ENCODE measurements at places on chromosomes 16 and 17.
A peak's percentile ranks its signal among the peaks of the same experiment; 100 is the strongest.

DNA sequence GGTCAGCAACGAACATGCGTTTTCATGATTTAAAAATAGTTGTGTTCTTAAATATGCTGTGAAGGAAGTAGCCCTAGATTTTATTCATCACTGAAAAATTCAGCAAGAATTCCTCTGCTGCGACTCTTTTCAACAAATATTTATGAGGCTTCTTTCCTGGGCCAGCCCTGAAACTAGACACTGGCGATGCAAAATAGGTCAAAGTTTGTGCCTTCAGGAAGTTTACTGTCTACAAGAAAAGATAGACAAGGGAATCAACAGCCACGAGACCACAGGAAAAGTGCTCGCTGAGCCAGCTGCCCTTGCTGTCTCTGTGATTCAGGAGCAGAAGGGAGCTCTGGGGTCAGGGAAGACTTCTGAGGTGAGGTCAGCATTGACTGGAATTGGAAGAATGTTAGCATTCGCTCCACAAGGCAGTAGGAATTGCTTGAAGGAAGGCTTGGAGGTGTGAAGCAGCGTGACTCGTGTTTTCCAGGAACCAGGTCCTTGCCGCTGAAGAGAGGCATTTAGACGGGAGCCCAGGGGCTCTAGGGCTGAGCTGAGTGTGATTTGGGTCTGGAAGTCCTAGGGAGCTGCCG, 1.9 kb upstream of the RPL26 start:
- peak; percentile 82 for DNase-seq

GRCh38 chr17:73379826-73380225, 68.0 kb upstream of the CDC42EP4 start:
- DNase-seq = no peak

DNA sequence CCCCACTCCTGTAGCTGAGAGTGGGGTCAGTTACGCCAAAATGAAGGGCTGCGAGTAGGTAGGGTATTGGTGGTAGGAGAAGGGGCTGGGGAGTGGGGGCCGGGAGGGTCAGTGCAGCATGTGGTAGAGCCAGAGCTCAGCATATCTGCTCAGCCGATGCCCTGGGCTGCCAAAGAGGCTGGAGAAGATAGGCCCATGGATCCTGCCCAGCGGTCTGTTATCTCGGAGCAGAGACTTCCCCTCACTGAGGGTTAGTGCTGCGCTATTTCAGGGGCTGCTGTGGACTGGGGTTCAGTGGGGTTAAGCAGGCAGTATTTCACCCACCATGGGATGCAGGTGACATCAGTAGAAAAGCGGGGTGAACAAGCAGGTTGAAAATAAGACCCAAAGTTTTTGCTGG, 19.7 kb downstream of the RHBDL3 start:
- no peak for DNase-seq

DNA sequence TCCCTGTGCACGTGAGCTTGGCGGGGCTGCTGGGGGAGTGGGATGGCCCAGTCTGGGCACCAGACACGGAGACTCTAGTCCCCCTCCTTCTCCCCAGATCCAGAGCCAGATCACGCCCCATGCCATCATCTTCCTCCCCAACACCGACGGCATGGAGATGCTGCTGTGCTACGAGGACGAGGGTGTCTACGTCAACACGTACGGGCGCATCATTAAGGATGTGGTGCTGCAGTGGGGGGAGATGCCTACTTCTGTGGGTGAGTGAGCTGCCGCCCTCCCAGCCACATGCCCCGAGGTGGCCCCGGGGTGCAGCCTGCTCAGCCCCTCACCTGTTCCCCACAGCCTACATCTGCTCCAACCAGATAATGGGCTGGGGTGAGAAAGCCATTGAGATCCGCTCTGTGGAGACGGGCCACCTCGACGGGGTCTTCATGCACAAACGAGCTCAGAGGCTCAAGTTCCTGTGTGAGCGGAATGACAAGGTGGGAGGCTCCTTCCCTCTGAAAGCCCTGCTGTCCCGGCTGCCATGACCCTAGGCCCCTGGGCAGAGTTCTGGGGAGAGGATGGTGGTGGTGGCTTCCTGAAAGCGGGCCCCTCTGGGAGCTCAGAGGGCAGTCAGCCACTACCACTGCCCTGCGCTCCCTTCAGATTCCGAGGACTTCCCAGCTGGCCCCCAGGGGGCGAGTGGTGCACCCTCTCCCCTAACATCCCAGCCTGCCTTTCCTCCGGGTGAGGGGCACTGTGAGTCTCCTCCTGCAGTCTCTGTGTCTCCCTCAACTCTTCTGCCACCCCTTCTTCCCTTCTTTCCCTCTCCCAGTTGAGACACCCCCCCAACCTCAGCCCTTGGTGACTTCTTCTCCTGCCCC, 2.8 kb upstream of the C17orf107 start:
- no peak for DNase-seq

GRCh38 chr16:1485847-1486496, 2.8 kb downstream of the PTX4 start:
- DNase-seq = no peak

GRCh38 chr17:82092094-82092586, 5.9 kb downstream of the FASN start:
- no peak for DNase-seq

- DNase-seq = no peak
Measured at GRCh38 chr16:54275956-54276355, 10.6 kb downstream of the IRX3 start.

DNA sequence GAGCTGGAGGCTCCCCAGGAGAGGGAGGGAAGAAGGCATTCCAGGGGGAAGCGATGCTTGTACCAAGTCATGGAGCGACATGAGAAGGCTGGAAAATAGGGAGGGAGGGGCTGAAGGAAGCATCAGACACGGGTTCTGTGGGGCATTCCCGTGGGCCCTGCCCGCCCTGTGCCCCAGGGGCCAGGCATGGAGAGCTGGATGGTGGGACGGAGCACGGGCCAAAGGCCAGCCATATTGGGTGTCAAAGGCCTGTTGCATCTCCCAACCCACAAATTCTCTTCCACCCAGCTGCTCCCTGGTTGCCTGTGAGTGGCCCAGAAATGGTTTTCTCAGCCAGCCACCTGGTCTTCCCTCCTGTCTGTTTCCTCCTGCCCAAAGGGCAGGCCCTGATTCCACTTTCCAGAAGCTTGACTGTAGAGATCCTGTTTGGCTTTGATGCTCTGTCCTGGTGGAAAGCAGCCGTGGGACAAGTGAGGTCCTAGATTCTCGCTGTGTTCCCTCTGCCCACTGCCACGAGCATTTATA, 3.2 kb downstream of the CDR2L start:
- DNase-seq = no peak

DNA sequence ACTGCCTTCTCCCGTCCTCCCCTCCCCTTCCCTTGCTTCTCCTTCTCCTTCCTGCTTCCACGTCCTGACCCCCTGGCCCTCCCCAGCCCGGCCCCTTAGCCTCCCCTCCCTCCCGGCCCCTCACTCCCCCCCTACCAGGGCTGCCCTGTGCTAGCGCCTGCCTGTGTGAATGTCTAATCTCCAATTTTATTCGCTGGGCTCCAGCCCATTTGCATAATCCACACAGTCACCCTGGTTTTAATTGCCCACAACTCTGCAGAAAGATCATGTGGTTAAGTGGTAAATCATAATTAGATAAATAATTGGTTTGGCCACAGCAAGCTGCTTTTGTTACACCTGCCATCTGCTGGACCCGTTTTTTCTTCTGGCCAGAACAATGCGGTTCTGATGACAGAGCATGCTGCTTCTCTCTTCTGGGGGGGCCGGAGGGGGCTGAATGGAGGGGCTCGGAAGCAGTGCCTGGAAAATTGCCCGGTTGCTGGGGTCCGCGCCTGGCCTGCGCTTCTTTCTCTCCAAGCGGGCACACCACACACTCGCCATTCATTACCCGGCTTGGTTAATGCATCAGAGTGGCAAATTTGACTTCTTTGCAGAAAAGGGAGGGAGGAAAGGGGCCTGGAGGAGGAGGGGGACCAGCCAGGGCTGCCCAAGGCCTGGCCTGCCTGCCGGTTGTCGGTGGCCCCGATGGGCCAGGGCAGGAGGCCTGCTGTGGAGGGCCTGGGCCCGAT, 19.5 kb upstream of the GSE1 start:
- no peak for DNase-seq

DNA sequence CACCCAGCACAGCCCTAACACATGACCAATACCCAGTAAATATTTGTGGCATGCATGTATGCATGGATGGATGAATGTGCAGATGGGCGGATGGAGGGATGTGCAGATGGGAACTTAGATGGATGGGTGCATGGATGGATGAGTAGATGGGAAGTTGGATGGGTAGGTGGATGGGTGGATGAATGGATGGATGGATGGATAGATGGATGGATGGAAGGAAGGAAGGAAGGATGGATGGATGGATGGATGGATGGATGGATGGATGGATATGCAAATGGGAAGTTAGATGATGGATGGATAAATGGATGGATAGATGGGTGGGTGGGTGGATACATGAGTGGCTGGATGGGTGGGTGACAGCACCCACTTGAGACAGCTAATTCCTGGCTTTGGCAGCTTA, 193.2 kb upstream of the TNRC6C start:
- DNase-seq = no peak

GRCh38 chr16:89314357-89314756, 96.9 kb downstream of the ZNF778 start:
- DNase-seq = no peak

- DNase-seq = no peak
Measured at GRCh38 chr17:66829883-66830282, 5.0 kb upstream of the CACNG5 start.

DNA sequence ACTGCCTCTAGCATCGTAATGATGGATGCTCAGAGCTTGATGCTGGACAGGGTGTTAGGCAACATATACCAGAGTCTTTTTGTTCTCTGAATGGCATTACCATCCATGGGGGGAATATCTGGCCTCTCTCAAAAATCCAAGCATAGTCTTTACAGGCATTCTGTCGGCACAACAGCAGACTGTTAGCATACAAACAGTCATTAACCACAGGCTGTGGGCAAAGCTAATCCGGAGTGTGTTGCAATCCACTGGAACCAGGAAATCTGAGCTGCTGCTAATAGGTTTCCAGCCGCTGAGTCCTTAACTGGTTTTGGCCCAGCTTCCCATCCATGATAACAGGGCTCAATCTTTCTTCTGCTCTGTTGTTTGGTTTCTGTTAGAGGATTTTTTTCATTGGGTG, 371.9 kb downstream of the HS3ST3B1 start:
- peak; percentile 65 for DNase-seq

DNA sequence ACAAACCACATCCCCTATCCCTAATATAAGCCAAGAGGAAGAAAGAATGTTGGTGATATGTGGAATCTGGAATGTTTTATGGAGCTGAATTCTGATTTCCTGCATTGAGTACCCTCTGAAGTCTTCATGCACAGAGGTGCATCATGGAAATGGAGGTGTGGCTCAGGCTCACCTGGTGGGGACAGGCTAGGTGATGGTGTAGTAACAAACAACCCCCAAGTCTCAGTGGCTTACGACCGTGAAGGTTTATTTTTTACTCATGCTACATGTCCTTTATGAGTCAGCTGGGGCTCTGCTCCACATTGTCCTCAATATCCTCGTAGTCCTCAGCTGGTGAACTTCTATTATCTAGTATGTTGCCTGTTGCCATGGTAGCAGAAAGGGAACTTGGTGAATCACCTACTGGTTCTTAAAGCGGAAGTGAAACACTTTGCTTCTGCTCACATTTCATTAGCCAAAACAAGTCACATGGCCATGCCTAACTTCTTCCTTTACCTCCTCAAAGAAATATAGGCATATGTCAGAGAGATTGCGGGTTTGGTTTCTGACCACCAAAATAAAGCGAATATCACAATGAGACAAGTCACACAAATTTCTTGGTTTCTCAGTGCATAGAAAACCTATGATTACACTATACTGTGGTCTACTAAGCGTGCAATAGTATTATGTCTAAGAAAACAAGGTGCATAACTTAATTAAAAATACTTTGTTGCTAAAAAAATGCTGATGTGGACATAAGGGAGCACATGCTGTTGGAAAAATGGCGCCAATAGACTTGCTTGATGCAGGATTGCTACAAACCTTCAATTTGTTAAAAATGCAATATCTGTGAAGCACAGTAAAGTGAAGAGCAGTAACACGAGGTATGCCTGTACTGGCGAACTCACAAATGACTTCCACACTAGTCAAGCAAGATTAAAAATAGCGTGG, at the start of gene PMFBP1:
Gene PMFBP1, minus strand, starts transcription at position 51 of the 930 bp plus-strand sequence. CDS start 947 bp downstream, outside the sequence.
- DNase-seq = peak; percentile 55

DNA sequence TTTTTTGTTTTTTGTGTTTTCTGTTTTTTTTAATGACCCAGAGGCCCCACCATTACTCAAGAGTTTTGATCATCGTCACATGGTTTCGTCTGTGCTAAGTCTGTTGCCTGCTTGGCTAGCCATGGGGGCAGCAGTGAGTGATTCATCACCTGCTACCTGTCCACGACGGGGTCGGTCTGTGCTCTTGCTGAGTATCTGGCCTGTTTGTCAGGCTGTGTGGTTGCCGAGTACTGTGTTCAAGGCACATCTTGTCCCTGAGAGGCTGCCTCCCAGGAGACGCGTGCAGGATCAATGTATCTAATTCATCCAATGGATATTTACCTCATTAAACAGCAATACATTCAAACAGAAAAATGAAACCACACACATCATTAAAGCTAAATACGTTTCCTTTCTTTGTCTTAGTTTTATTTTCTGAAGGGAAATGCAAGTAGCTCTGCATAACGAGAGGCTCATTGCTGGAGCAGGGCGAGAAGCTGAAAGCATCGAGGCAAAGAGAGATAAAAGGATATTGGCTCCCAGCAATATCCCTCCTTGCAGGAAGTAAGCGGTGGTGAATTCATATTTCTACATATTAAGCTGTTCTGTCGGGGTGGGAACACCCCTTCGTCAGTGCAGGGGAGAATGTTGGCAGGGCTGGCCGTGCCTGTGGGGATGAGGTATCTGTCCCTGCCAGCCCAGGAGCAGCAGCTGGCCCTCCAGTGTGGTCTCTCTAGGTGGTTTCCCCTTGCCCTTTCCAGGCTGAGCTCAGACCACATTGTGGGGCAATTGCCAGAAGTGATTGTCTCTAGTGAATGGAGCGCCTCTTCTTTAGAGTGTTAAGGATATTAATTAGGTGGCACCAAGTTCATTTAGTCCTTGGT, 166.2 kb upstream of the ASIC2 start:
- no peak for DNase-seq

GRCh38 chr16:86515777-86516622, 5.7 kb downstream of the FOXF1 start:
- no peak for DNase-seq

DNA sequence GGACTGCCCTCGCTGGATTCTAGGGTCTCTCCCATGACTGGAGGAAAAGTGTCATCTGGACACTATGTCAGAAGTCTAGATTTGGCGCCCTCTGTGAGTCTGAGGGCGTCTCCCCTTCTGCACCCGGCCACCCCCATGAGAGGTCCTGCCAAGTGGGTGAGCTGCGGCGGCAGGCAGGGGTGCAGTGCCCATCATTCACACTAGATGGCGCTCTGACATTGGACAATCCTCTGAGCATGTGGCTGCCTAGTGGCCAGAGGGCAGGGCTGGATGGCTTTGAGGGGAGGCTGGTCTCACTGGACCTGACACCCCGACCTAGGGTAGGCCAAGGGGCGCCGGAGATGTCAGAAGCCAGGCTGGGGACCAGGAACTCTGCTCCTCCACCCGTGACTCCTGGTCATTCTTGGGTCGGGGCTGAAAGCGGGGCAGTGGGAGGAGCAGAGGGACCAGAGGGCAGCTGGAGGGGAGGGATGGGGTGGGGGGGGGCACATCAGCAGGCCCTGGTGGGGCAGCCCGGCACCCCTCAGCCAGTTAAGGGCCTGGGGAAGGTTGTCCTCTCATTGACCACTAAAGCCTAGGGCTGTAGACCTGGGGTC, 28.0 kb downstream of the MRM1 start:
- peak; percentile 88 for DNase-seq

GRCh38 chr17:75370286-75370915, 35.1 kb downstream of the GRB2 start:
- no peak for DNase-seq

GRCh38 chr17:30557916-30558685, 80.9 kb downstream of the GOSR1 start:
- DNase-seq = no peak
